ENCODE measurements at places on chromosomes 12 and 14. TPM values are rescaled to one million over a fixed set of nuclear protein-coding genes. Genes with fewer than 3 reads are reported as not detected.

Gene CLEC4E
- total RNA-seq = 0.26 TPM

Gene KIF5A
- 0.18 TPM for total RNA-seq

Gene TBC1D30
- 2.1 TPM for total RNA-seq

Gene KCNC2
- not detected for total RNA-seq

Gene SUOX
- 7.7 TPM for total RNA-seq

Gene NAV3
- 13.7 TPM for total RNA-seq

Gene KRT83
- total RNA-seq = 4.2 TPM

Gene TRIM9
- total RNA-seq = 8.7 TPM

Gene DEGS2
- total RNA-seq = 1.6 TPM

Gene TAS2R13
- not detected for total RNA-seq

Gene ADAM21
- total RNA-seq = not detected

Gene ARHGEF25
- total RNA-seq = 6.3 TPM

Gene NGDN
- 73.7 TPM for total RNA-seq

Gene SERPINA12
- not detected for total RNA-seq

Gene KRT5
- 0.21 TPM for total RNA-seq

Gene RIMKLB
- total RNA-seq = 20.7 TPM

Gene LTBP2
- total RNA-seq = 8.3 TPM

Gene OASL
- total RNA-seq = 4.1 TPM

Gene HNF1A
- total RNA-seq = 2.8 TPM

Gene FGF23
- total RNA-seq = not detected

Gene LRIG3
- total RNA-seq = 5.1 TPM

Gene STAB2
- total RNA-seq = not detected

Gene TAS2R10
- total RNA-seq = not detected

Gene NOS1
- 0.40 TPM for total RNA-seq

Gene POTEM
- total RNA-seq = not detected

Gene AICDA
- total RNA-seq = 0.31 TPM

Gene MGP
- total RNA-seq = 0.45 TPM

Gene ANKRD33
- not detected for total RNA-seq

Gene MMP17
- total RNA-seq = 5.3 TPM

Gene BMP4
- 2.2 TPM for total RNA-seq

Gene OR6C2
- not detected for total RNA-seq

Gene SYNDIG1L
- total RNA-seq = not detected

Gene HOXC11
- total RNA-seq = 0.55 TPM

Gene ZNF740
- 15.8 TPM for total RNA-seq

Gene CCDC184
- total RNA-seq = 3.6 TPM

Gene OVCH1
- total RNA-seq = not detected

Gene CLEC2A
- total RNA-seq = not detected

Gene MMP19
- 0.24 TPM for total RNA-seq

Gene B4GALNT1
- 51.6 TPM for total RNA-seq

Gene ARHGDIB
- total RNA-seq = 2.1 TPM

Gene BEGAIN
- total RNA-seq = 7.2 TPM

All from A549 treated with ZK216348 at 1 μM for 4 hours (cell line).